ENCODE measurements at places on chromosomes 11 and 22. TPM values are rescaled to one million over a fixed set of nuclear protein-coding genes. Genes with fewer than 3 reads are reported as not detected.

Gene CLNS1A
- total RNA-seq, result 95.6 TPM

Gene CCDC88B
- total RNA-seq, result 8.3 TPM

Gene OR10D3
- total RNA-seq, result 0.67 TPM

Gene BTG4
- total RNA-seq, result not detected

- peaks cover 3% of the 10 kb centered on the region for H3K4me1 ChIP-seq
- no peak overlapping the region for H3K4me3 ChIP-seq
- H3K27me3 ChIP-seq, result peaks cover 3% of the 10 kb centered on the region
- H3K36me3 ChIP-seq, result no peaks in the 10 kb centered on the region
- H3K27ac ChIP-seq, result no peak overlapping the region
These were observed 673.0 kb upstream of the CHORDC1 start for GRCh38 chr11:90895850-90896249.

- peaks cover 13% of the 10 kb centered on the region for H3K36me3 ChIP-seq
- H3K4me1 ChIP-seq, result peaks cover 13% of the 10 kb centered on the region
These were observed 85.7 kb downstream of the WNT11 start for GRCh38 chr11:76120513-76121101.

- H3K4me3 ChIP-seq, result no peak overlapping the region
- peaks cover 3% of the 10 kb centered on the region for H3K27me3 ChIP-seq
- no peak for DNase-seq
- H3K4me1 ChIP-seq, result no peaks in the 10 kb centered on the region
- no peak overlapping the region for H3K27ac ChIP-seq
These were observed 38.3 kb upstream of the SYT13 start for GRCh38 chr11:45324459-45324858.

GRCh38 chr11:6565988-6566703 lies 37.3 kb downstream of the RRP8 start:
- peaks cover 18% of the 10 kb centered on the region for H3K36me3 ChIP-seq
- no peak for DNase-seq
- H3K4me3 ChIP-seq, result peak overlapping the region; percentile 81

GRCh38 chr11:96361778-96362177 lies 18.8 kb upstream of the MAML2 start:
- peaks cover 16% of the 10 kb centered on the region for H3K36me3 ChIP-seq
- H3K27ac ChIP-seq, result no peak overlapping the region
- no peak for DNase-seq
- no peaks in the 10 kb centered on the region for H3K4me1 ChIP-seq

GRCh38 chr11:68412593-68413475 lies 47.7 kb upstream of the PPP6R3 start:
- peaks cover 23% of the 10 kb centered on the region for H3K36me3 ChIP-seq
- no peaks in the 10 kb centered on the region for H3K4me1 ChIP-seq
- no peak overlapping the region for H3K4me3 ChIP-seq
- H3K27me3 ChIP-seq, result peaks cover 9% of the 10 kb centered on the region

DNA sequence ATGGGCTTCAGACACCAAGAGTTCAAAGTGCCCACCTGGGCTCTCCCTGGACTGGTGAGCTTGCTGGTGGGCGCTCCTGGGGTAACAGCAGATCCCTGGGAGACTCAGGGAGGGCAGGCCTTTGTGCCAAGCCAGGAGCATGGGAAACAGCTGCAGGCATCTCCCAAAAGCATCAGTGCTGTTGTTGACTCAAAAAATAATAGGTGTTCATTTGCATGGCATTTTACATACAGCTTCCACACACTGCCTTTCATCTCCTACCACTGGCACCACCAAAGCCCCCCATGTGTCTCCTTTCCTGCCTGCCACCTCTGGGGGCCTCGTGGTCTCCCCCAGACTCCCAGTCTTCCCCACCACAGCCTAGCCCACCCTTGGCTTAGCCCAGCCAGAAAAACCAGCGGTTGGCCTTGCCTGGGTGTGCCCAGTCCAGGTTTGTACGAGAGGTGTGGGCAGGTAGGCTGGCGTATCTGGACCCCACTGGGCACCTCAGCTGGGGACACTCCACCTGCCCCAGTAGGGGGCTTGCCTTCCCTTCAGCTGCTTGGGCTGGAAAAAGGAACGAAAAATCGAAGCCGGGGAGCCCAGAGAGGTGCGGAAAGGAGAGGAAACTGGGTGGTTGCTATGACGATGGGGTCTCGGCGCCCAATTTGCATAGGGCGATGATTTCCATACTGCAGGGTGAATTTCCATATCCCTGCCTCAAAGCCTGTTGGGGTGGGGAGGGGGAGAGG lies 15.0 kb downstream of the POU2F3 start:
- H3K27me3 ChIP-seq, result peaks cover 6% of the 10 kb centered on the region
- peaks cover 3% of the 10 kb centered on the region for H3K4me1 ChIP-seq
- no peaks in the 10 kb centered on the region for H3K36me3 ChIP-seq
- H3K4me3 ChIP-seq, result no peak overlapping the region
- DNase-seq, result no peak

DNA sequence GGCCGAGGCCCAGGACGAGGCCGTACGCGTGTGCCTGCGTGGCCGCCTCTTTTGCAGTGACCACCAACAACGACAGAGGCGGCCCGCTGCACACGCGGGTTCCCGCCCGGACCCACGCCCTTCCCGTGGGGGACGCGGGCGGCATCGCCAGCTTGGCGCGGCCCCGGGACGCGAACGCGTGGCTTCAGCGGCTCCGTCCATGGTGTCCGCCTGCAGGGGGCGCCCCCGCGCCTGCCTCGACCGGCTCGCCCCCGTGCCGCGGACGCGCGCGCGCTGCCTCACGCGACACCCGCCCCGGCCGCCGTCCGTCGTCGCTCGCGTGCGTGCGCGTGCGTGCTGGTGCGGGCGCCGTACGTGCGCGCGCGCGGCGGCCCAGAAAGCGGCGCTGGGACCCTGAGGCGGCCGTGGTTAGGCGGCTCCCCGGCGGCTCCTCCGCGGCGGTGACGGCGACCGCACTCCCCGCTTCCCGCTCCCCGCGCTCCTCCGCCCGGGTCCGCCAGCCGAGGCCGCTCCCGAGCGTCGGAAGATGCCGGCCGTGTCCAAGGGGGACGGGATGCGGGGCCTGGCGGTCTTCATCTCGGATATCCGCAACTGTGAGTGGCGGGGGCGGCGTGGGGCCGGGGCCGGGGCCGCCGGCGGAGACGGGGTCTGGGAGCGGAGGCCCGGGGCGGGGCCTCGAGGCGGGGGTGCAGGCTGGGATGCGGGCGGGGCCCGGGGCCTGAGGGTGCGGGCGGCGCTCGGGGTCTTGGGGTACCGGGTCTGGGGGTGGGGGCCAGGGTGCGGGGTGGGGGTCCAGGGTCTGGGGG lies at the start of gene AP2A2:
TSS of gene AP2A2 (plus strand) at position 375 of the 806 bp plus-strand sequence. CDS start at position 527, 152 bp downstream.
- H3K4me3 ChIP-seq, result peak within 1 kb of the TSS; percentile 97
- H3K27me3 ChIP-seq, result peaks cover 12% of the 10 kb centered on the region
- DNase-seq, result peak; percentile 95

DNA sequence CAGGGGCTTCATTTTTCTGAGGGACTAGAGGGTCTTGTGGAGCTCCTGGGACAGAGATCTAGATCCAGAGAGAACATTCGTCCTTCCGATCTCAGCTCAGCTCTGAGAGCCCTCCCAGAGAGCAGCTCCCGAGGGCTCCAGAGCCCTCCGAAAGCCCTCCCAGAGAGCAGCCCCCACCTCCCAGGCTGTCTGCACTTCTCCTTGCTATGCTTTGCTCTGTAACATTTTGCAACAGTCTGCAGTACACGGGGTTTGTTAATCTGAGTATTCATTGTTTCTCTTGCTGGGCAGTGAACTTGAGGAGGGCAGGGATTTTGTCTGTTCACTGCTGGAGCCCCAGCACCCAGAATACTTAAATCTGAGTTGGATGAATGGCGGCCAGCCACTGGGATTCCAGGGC lies 2.6 kb downstream of the GGA1 start:
- DNase-seq, result no peak
- no peak overlapping the region for H3K4me3 ChIP-seq
- H3K27ac ChIP-seq, result no peak overlapping the region
- peaks cover 3% of the 10 kb centered on the region for H3K36me3 ChIP-seq
- peaks cover 12% of the 10 kb centered on the region for H3K4me1 ChIP-seq
- H3K27me3 ChIP-seq, result peaks cover 9% of the 10 kb centered on the region

- peaks cover 14% of the 10 kb centered on the region for H3K4me1 ChIP-seq
- H3K36me3 ChIP-seq, result peaks cover under 1% of the 10 kb centered on the region
- no peak overlapping the region for H3K4me3 ChIP-seq
- no peak overlapping the region for H3K27ac ChIP-seq
- H3K27me3 ChIP-seq, result peaks cover 7% of the 10 kb centered on the region
- no peak for DNase-seq
These were observed 3.7 kb downstream of the RNH1 start for GRCh38 chr11:503179-503981.

Data from endothelial cell (in vitro differentiated cells).